ENCODE measurements at places on chromosomes 2 and 18. TPM values are rescaled to one million over a fixed set of nuclear protein-coding genes. Genes with fewer than 3 reads are reported as not detected.

NEU2 gene
- not detected for total RNA-seq

GCG gene
- total RNA-seq, result not detected

SFTPB gene
- total RNA-seq, result 1.3 TPM

CREG2 gene
- total RNA-seq, result 0.69 TPM

IL37 gene
- total RNA-seq, result not detected

NR4A2 gene
- 2.4 TPM for total RNA-seq

MLPH gene
- total RNA-seq, result 9.6 TPM

PAIP2B gene
- 9.3 TPM for total RNA-seq
